RWPE1 (cell line): ENCODE measurements at places on chromosomes 7 and 10.

DNA sequence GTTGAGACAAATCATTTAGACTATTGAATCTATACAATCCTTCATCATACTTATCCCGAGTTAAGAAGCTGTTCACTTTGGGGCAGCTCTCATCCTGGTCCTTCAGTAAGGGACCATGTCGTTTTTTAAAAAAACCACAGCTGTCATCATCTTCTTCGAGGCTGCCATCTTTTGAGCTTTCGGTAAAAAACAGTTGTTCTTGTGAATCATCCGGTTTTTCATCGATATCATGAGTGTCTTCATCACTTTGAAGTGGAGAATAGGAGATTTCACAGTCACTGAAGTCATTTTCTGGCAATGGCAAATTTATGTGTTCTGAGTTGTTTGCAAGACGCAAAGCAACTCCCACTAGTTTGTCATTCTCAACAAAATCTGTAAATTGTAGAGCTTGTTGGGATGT lies 3.9 kb downstream of the DCLRE1A start:
- no peak for DNase-seq

GRCh38 chr10:43194266-43194665 lies 56.0 kb downstream of the CSGALNACT2 start:
- DNase-seq: no peak

- DNase-seq: no peak
These were observed 58.0 kb upstream of the PFKP start for GRCh38 chr10:3009341-3009740.

DNA sequence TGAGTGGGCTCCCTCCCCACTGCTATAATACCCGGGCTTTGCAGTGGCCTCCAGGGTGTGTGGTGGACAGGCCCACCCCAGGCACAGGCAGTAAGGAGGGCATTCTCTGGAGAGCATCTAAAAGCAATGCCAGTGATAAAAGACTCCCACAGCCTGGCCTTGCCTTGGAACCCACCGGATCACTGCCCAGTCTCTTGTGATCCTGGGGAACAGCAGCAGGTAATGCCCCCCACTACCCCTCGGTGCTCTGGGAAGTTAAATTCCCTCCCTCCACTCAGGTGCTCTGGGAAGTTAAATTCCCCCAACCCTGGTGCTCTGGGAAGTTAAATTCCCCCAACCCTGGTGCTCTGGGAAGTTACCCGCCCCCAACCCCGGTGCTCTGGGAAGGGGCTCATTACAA lies 565.2 kb downstream of the TCERG1L start:
- DNase-seq: no peak

DNA sequence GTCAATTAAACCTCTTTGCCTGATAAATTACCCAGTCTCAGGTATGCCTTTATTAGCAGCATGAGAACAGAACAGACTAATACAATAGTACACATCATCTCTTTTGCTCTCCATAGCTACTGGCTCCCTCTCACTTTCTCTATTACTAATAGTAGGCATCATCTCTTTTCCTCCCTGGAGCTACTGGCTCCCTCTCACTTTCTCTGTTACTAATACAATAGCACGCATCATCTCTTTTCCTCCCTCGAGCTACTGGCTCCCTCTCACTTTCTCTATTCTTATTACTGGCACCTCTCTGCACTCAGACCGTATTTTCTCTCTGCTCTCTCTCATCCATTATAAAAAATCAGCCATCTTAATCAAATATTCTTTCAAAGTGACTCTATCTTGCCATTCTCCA lies 37.1 kb downstream of the SLC25A13 start:
- no peak for DNase-seq

GRCh38 chr10:11144626-11145494 lies 127.2 kb downstream of the CELF2 start:
- DNase-seq: no peak

- DNase-seq: no peak
These were observed 92.3 kb downstream of the HIF1AN start for GRCh38 chr10:100628061-100628460.

GRCh38 chr10:13795653-13796555 lies 209.1 kb downstream of the PRPF18 start:
- no peak for DNase-seq

GRCh38 chr7:2713370-2713769 lies 25.4 kb downstream of the AMZ1 start:
- no peak for DNase-seq

DNA sequence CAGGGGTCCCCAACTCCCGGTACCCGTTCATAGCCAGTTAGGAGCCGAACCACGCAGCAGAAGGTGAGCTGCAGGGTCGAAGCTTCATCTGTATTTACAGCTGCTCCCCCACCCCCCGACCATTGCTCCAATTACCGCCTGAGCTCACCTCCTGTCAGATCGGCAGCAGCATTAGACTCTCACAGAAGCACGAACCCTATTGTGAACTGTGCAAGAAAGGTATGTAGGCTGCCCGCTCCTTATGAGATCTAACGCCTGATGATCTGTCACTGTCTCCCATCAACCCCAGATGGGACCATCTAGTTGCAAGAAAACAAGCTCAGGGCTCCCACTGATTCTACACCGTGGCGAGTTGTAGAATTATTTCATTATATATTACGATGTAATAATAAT lies 14.6 kb upstream of the AZGP1 start:
- DNase-seq: no peak

DNA sequence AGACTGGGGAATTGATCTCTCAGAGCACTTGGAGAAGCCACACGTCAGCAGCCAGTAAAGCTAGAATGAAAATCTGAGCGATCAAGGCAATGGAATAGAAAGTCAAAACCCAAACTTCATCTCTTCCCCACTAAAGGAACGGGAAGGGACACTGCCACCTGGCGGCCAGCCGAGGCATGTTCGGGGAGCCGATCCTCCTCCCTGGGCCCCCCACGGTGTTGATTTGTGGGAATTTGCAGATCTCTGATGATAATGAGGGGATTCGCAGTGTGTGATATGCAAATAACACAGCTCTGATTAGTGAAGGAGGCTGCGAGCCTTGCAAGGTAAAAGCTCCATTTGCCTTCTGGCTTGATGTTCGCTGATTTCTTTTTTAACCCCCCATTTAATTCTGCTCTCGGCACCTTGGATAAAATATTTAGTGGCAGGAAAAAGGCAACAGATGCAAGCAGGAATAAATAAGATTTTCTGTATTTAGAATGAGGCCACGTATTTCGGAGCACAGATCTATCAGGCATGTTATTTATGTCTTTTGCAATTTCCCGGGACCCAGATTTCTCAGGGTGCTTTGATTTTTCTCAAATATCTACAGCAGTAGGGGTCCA lies 258.6 kb downstream of the PAXIP1 start:
- DNase-seq: peak; percentile 23

GRCh38 chr10:31707093-31708039 lies 221.3 kb downstream of the ARHGAP12 start:
- no peak for DNase-seq

- DNase-seq: no peak
These were observed 69.4 kb downstream of the ARL4A start for GRCh38 chr7:12756821-12757220.

GRCh38 chr10:75836064-75836463 lies 404.6 kb downstream of the LRMDA start:
- DNase-seq: no peak

DNA sequence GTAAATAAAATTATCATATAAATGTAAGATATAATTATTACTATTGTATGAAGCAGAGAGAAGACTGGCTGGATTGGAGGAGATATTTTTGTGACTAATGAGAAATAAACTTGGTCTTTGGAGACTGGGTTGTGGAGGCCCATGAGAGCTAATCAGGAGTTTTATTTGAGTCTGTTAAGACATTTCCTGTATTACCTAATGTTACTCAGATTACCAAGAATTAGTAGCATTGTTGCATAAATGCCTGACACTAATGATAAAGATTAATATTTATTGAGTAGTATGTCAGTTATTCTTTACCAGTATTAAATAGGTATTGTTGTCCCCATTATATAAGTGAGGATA lies 7.1 kb downstream of the CCDC126 start:
- DNase-seq: no peak

DNA sequence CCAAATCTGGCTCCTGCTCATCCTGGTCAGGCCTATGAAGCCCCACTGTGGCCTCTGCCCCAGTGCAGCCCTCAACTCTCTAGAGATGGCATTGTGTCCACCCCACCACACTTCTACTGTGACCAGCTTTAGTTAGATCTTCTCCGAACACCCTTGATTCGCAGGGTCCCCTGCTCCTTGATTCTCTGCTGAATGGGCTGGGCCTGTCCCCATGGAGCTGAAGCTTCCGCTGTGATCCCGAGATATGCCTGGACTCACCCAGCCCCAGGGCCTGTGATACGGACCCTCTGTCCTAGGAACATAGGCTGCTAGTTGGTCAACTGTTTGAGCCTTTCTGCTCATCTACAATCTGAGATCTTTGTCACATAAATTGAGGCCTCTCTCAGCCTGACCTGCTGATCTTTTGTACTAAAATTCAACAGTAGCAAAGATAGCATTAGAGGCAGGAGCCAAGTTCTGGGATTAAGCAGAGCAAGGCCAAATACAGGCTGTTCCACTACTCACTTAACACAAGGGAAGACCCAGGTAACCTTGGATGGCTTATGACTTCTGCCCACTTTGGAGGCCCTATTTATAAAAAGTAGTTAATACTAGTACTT lies 6.5 kb upstream of the PPIF start:
- no peak for DNase-seq

- peak; percentile 70 for DNase-seq
These were observed 151.2 kb downstream of the TPST1 start for GRCh38 chr7:66356277-66356721.

DNA sequence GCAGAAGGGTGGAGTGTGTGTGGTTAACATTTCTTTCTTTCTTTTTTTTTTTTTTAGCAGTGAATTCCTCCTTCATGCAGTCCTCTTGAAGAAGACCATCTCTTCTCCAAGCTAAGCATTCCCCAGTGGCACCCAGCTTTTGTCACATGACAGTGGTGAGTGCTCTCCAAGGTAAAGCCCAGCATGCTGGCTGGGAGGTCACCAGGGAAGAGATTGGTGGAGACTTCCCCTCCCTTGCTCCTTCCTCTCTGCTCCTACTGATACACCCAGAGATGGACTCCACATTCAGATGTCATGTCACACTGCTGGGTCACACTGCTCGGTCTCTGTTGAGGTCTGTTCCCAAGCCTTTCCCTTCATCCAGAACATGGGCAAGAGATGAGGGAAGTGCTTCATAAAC lies 55.3 kb downstream of the FRMPD2 start:
- no peak for DNase-seq

DNA sequence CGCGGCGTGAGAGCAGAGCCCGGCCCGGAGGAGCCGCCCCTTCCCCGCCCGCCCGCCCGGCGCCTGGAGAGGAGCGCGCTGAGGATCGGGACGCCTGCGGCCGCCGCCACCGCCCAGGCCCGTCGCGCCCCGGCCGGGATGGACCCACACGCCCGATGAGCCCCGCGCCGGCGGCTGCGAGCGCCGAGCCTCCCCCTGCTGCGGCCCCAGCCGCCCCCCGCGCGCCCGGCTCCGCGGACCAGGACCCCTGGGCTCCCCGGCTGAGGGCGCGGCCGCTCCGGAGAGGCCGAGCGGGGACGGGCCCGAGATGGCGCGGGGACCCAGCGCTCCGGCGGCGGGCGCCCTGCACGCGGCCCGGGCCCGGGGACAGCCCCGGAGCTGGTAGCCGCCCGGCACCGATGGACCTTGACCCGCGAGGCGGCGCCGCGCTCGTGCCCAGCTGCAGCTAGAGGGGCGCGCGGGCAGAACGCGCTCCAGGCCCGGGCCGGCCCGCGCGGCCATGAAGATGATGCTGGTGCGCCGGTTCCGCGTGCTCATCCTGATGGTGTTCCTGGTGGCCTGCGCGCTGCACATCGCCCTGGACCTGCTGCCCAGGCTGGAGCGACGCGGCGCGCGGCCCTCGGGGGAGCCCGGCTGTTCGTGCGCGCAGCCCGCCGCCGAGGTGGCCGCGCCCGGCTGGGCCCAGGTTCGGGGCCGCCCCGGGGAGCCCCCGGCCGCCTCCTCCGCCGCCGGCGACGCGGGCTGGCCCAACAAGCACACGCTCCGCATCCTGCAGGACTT lies 520 bp downstream of the FAM20C start:
- no peak for DNase-seq

- DNase-seq: no peak
These were observed 23.9 kb downstream of the ITGA8 start for GRCh38 chr10:15695852-15696251.

- DNase-seq: no peak
These were observed 156.4 kb downstream of the CTTNBP2 start for GRCh38 chr7:117716707-117717299.

DNA sequence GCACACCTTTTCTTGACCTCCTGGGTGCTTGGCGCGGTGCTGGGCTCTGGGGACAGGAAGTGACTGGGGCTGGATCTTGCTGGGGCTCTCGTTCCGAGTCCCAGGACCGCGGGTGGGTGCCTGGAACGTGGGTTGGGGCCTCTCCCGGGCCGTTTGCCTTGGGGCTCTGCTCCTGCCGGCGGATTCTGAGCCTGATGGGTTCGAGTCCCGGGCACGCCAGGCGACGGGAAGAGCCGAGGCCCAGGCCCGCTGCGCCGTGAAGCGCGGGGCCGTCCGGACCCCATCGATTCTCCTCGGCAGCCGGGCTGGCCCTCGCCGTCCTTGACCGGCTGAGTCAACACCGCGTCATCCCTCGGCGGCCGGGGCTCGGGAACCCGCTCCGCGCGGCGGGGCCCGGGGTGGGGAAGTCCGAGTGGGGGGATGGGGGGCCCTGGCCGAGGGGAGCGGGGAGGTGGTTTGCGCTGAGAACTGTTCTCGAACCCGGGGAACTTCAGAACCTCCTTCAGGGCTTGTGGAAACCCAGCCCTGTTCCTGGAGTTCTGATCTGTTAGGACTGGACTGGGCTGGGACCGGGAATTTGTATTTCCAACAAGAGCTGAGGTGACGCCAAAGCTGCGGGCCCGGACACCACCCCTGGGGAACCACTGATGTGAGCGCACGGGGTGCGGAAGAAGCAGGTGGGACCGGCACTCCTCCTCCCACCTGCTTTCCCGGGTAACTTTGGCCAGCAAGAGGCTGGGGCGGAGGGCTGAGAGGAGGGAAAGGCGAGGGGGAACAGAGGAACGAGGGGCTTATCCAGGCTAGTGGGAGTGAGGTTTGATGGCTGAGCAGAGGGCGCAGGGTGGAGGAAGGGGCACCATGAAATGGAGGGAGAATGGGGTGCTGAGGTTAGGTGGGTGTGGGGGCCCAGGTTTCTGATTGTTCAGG lies 6.2 kb downstream of the HHEX start:
- no peak for DNase-seq

- DNase-seq: peak; percentile 72
These were observed 15.6 kb upstream of the RFC2 start for GRCh38 chr7:74269757-74270277.

DNA sequence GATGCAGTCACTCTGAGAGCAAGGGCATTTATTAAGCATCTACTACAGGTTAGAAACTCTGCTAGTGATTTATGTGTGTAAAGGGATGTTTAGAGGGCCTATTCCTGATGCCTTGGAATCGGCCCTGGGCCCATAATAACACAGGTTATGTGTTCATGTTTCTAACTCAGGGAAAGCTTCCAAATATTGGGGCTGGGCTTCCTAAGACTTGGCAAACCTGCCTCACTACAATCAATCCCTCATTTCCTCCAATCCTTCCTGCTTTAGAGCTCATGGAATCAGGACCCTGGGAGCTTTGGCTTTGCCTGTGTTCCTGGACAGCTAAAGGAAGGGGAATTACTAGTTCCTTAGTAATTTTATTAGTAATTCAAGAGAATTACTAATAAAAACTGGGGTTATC lies 148.8 kb downstream of the HIBADH start:
- no peak for DNase-seq

GRCh38 chr7:70571961-70572360 lies 560.0 kb upstream of the GALNT17 start:
- DNase-seq: no peak
